GM04504 (cell line): ENCODE measurements at places on chromosomes 11 and 22.

GRCh38 chr11:107731941-107732688 lies 20.3 kb upstream of the SLN start:
- DNase-seq = no peak

- peak; percentile 60 for DNase-seq
These were observed 236.1 kb downstream of the TTC28 start for GRCh38 chr22:28443526-28443876.

- DNase-seq = no peak
These were observed 70.2 kb downstream of the ZBTB16 start for GRCh38 chr11:114129699-114130098.

DNA sequence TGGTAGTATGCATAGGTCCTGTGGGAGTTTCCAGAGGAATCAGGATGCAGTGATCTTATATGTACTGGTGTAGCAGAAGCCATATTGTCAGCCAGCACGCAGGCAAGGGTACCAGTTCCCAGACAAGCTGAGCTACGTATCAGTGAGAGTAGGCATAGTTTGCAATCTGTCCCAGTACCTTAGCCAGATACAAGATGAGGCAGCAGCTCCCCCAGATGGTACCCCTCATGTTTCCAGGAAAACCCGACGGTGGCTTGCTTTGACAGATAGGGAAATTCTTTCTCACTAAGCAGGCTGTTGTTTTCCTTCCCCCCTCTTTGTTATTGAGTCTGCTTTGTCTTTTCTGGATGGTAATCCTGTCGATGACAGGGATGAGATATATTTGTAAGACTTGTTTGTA lies 109.7 kb upstream of the RRM1 start:
- DNase-seq = no peak

GRCh38 chr11:60934124-60934789 lies 10.0 kb downstream of the TMEM132A start:
- DNase-seq = no peak

DNA sequence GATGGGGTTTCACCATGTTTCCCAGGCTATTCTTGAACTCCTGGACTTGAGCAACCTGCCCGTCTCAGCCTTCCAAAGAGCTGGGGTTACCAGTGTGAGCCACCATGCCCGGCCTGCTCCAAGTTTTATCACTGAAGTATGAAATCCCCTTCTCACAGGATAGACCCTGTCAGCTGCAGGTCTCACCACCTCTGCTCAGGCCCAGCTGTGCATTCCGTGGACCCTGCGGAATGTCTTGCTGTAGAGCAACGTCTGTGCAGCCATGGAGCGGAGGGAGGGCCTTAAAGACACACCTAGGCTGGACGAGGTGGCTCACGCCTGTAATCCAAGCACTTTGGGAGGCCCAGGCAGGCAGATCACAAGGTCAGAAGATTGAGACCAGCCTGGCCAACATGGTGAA lies 625.4 kb downstream of the BRD1 start:
- DNase-seq = no peak

- DNase-seq = no peak
These were observed 10.6 kb downstream of the MSANTD4 start for GRCh38 chr11:106011481-106011880.

DNA sequence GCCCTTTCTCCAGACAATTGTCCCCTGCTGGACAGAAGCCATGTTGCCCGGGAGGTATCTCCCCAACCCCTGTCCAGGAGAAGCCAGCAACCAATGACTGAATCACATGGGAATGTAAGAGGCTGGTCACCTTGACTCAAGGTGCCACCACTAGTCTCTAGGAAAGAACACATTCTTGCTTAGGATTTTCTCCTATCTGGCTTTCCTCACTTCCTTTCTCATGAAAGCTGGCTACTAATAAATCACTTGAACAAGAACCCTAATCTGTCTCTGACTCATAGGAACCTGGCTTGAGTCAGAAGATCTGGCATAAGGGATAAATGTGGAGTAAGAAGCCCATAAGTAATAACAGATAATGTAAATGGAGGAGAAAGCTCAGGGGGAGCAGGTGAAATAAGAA lies 101.4 kb upstream of the C11orf87 start:
- peak; percentile 67 for DNase-seq

- DNase-seq = no peak
These were observed 44.7 kb downstream of the GAB4 start for GRCh38 chr22:16963189-16963945.

DNA sequence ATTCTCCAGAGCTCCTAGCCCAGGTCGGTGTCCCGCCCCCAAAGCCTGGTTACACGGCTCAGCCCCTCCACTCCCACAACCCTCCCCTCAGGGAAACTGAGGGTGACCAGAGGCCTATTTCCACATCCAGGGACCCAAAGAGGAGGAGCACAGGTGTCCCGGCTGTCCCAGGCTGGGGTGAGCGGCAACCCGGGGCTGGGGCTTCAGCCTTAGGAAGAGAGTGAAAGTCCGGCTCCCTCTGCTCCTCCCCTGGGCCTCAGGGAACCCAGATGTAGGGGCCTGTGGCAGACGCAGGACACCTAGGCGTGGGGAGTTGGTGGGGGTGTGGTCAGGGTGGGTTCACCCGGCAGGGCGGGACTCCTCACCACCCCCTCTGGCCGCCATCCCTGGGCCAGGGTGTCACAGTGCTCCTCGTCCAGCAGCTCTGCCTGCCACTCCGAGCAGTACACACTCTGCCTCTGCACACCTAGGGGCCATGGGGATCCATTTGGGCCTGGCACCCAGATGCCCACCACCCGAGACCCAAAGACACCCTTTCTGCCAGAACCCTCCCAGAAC lies 63.1 kb downstream of the ARFGAP3 start:
- DNase-seq = no peak

- DNase-seq = peak; percentile 77
These were observed 7.5 kb upstream of the MICAL3 start for GRCh38 chr22:18031695-18032454.

- DNase-seq = peak; percentile 50
These were observed 171.5 kb upstream of the SYT13 start for GRCh38 chr11:45457649-45458048.

DNA sequence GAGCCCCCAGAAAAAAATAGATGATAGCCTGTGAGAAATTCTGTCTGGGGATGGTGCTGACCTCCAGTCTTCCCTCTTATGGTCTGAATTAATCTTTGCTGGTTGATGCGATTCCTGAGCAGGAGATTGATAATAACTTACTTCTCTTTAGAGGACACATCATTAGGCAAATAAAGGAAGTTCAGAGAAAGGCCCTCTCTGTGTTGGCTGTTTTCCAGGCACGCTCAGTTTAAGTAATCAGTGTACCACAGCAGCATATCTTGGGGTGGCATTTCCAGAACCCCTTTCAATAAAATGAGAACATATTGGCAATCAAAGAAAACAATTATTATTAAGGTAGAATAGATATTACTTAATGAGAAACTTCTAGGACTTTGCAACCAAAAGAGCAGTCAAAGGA lies 1129.3 kb upstream of the RAG2 start:
- DNase-seq = no peak

GRCh38 chr22:36344106-36344827 lies 43.5 kb downstream of the MYH9 start:
- no peak for DNase-seq

GRCh38 chr22:19555651-19556050 lies 31.4 kb upstream of the CLDN5 start:
- no peak for DNase-seq

DNA sequence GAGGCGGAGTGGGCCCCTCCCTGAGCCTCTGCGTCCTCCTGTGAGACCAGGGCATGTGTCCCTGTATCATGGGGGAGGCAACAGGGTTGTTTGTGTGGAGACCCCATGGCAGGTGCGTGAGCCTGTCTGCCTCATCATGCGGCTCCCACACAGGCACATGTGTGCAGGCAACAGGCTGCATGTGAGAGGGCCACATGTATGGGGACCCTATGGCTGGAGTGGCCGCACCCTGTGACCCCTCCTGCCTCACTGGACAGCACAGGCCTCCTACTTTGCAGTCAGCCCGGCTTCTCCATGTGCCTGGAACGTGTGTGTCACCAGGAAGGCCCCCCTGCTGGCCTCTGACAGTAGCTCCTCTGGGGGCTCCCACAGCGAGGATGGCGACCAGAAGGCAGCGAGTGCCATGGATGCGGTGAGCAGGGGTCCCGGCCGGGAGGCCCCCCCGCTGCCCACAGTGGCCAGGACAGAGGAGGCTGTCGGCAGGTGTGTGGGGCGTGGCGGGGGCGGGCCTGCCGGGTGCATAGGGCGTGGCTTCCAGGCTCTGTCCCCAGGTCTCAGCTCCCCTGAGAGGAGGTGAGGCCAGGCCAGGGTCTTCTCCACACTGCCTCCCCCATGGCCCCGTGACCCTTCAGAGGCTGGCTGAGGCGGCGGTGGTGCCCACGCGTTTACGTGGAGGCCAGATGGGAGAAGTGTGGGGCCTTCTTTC lies 34.1 kb downstream of the SBF1 start:
- DNase-seq = no peak

DNA sequence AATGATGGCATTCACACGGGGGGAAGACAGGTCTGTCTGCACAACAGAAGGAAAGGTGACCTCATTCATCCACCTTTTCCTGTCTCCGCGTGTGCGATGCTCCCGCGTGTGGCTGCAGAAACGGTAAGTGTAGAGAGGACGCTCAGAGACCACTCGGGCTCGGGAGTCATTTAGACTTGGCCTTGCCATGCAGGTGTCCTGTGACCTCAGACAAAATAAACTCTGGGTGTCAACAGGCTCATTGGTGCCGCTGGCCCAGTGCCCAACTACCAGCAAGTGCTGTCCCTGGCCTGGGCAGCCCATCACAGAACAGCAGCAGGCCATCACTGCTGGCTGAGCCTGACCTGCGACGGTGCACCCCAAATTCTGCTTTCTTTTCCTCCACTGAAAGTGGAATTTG lies 48.1 kb upstream of the ARFGAP3 start:
- no peak for DNase-seq

DNA sequence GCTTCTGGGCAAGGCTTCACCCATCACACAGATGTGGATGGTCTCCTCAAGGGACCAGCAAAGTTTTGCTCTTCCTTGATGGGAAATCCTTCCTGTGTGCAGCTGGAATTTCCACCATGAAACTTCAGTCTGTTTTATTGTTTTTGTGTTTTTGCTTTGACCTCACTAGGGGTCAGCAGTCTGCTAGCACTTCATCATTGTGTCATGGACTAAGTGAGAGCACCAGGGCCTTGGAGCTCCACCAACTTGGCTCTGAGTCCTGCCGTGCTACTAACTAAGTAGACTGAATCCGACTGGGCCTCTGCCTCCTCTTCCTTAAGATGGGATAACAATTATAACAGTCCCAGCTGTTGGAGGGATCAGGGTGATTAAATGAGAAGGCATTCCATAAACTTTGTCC lies 305.8 kb upstream of the NCAM1 start:
- peak; percentile 92 for DNase-seq

DNA sequence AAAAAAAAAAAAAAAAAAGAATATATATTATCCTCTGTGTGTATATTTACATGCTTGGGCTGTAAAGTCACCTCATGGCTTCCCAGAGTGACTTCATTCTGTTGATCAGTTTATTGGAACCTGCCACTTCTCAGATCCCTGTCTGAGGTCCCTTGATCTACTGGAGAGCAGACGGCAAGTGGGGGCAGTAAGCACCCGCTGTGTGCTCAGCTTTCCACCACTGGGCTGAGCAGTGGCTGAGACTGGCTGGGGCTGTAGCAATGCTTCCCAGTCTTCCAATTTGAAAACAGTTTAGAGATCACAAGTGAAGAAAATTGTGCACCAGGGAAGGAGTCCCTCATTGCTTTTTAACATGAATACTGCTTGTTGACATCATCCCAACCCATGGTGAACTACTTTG lies 6.9 kb upstream of the RBM4B start:
- no peak for DNase-seq

DNA sequence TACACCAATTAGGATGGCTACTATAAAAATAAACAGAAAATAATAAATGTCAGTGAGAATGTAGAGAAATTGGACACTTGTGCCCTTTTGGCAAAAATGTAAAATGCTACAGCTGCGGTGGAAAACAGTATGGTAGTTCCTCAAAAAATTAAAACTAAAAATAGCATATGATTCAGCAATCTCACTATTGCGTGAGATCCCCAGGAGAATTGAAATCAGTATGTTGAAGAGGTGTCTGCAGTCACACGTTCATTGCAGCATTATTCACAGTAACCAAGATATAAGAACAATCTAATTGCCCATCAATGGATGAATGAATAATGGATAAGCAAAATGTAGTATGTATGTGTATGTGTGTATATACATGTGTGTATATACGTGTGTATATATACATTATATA lies 6.8 kb downstream of the OR52N2 start:
- DNase-seq = no peak

DNA sequence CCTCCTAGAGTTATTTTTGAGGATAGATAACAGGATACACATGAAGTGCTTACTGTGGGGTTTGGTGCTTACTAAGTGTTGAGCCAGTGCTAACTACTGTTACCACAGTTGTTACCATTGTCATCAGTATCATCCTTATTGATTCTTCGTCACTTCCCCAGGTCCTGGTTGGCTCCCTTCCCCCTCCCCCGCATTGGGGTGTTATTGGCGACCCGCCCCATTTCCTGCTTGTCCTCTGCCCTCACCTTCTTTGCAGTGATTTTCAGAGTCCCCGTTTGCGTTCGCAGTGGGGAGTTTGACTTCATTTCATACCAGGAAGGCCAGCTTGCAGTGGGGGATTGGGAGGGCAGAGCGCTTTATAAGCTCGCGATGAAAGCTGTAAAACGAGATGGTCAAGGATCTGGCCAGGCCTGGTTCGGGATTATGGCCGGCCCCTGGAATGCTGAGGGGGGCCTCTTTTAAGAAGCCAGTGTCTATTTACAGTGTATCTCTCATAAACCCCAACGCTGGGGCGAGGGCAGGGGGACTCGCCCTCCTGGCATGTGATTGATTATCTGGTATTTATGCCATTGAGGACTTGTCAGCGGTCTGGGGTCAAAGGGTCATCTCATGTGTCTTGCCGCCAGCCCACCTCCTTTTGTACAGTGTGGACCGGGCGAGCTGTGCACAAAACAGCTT lies 84.6 kb upstream of the NNMT start:
- no peak for DNase-seq

DNA sequence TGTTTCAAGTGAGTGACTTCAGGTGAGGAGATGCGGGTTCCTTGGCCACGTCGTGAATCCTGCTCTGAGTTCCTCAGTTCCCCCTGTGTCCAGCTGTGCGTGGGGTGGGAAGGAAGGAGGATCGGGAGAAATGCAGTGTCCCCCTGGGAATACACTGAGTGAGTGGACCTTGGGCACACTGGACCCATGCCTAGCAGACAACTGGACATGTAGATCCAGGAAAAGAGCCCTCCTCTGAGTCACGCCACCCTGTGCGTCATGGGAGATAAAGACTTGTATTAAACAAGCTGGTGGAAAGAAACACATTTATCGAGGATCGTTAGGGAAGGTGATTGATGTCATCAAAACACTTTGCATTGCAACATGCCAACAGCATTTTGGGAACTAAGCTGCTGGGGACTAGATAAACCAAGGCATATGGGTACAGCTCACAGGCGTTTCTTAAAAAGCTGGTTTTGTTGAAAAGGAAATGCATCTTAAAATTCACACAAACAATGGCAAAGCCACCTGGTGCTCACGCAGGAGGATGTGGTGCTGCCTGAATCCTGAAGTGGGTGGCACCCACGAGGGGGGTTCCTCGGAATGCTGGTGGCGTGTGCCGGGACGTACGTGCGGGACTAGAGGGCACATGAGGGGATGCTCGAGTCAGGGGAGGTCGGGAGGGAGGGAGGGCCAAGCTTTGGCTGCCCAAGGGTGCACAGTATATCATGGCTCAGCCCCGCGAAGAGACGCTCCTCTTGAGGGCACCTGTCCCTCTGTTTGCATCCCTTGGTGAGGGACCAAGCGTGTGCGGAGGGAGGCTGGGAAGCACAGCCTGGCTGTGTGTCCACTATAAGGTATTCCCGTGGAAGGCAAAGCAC lies 303.5 kb downstream of the TBC1D22A start:
- DNase-seq = no peak

GRCh38 chr22:40037320-40037719 lies 42.6 kb downstream of the FAM83F start:
- DNase-seq = no peak

GRCh38 chr11:17864478-17864941 lies 129.9 kb downstream of the KCNC1 start:
- DNase-seq = no peak
